ENCODE measurements at places on chromosomes 16 and 17. TPM values are rescaled to one million over a fixed set of nuclear protein-coding genes. Genes with fewer than 3 reads are reported as not detected.

The WFDC1 gene
- 5.8 TPM for total RNA-seq

The NPIPA7 gene
- total RNA-seq, result 4.0 TPM

The CACNA1G gene
- 8.9 TPM for total RNA-seq

The C1QTNF1 gene
- 15.8 TPM for total RNA-seq

The TCAP gene
- 20.7 TPM for total RNA-seq

The ERAL1 gene
- total RNA-seq, result 20.2 TPM

The TBC1D3E gene
- total RNA-seq, result not detected

The ACSM2A gene
- 0.10 TPM for total RNA-seq

The DCTN5 gene
- total RNA-seq, result 25.4 TPM

The CPHXL2 gene
- total RNA-seq, result not detected

The TTLL6 gene
- not detected for total RNA-seq

The CES5A gene
- not detected for total RNA-seq

The TMEM238L gene
- 0.30 TPM for total RNA-seq

The KRTAP4-4 gene
- 2.2 TPM for total RNA-seq

The PLLP gene
- 0.69 TPM for total RNA-seq

The C17orf50 gene
- not detected for total RNA-seq

The CCL4L2 gene
- 19.3 TPM for total RNA-seq

The TRAF4 gene
- 16.7 TPM for total RNA-seq

The APOBR gene
- total RNA-seq, result 1.7 TPM

The TMEM204 gene
- 6.2 TPM for total RNA-seq

The WFIKKN2 gene
- total RNA-seq, result 0.59 TPM

The EPOP gene
- 0.49 TPM for total RNA-seq

The PITPNM3 gene
- 6.0 TPM for total RNA-seq

The KAT7 gene
- 35.6 TPM for total RNA-seq

The MMP2 gene
- total RNA-seq, result 228 TPM

The GPR139 gene
- total RNA-seq, result not detected

The KLHL10 gene
- total RNA-seq, result 0.20 TPM

The HBZ gene
- 8.4 TPM for total RNA-seq

The NACA2 gene
- total RNA-seq, result not detected

The SUPT6H gene
- 56.5 TPM for total RNA-seq
